Stimulated activated CD4-positive, alpha-beta T cell treated with anti-CD3 and anti-CD28 coated beads, Interleukin-12 subunit alpha, Interleukin-12 subunit beta, amount 100 ng/mL, for 4 hours (primary cell): ENCODE measurements at places on chromosomes 11 and 22.

DNA sequence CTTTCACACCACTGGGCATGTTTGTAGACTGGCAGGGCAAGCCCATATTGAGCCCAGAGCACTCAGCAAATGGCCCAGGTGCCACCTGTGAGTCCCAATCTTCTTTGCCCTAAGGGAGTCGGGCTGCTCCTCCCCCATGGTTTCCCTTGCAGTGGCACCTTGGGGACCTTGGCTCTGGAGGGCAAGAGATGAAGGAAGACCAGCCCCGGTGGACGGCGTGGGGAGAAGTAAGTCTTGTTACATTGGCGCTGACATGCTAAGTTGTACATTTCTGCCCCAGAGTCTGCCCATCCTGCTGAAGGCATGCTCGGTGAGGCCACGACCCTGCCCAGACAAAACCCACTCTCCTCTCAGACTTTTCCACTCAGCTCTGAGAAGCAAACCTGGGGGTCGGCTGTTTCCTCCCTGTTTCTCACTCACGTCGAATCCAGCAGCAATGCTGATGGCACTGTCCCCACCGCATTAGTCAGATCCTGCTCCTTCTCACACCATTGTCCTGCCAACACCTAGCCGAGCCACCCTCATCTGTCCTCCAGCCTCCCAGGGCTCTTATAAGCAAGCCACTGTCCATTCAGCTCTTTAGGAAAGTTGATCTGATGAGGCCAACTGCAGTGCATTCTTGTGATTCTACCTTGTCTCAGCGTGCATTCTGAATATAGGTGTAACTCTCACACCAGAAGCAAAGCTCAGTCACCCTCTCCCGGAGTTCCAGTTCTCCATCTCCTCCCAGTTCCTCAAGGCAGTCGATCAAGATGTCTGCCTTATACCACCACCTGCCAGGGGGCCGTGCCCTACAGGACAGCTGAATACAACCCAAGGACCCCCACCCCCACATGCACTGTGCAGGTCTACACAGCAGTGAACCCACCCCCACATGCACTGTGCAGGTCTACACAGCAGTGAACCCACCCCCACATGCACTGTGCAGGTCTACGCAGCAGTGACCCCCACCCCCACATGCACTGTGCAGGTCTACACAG, 827.1 kb downstream of the TBC1D22A start:
- no peak for DNase-seq

- no peak for DNase-seq
These were observed 1132.4 kb downstream of the BRD1 start for GRCh38 chr22:48695251-48695650.

- no peak for DNase-seq
These were observed 17.5 kb downstream of the MCAM start for GRCh38 chr11:119299416-119299815.

GRCh38 chr11:40435344-40435743, 1024.1 kb downstream of the LRRC4C start:
- no peak for DNase-seq

- no peak for DNase-seq
These were observed 23.8 kb upstream of the ALDH3B2 start for GRCh38 chr11:67698247-67698646.

- DNase-seq, result no peak
These were observed 41.1 kb downstream of the PHF21B start for GRCh38 chr22:44968736-44969135.

- DNase-seq, result no peak
These were observed 17.2 kb upstream of the CTSD start for GRCh38 chr11:1780700-1781592.

DNA sequence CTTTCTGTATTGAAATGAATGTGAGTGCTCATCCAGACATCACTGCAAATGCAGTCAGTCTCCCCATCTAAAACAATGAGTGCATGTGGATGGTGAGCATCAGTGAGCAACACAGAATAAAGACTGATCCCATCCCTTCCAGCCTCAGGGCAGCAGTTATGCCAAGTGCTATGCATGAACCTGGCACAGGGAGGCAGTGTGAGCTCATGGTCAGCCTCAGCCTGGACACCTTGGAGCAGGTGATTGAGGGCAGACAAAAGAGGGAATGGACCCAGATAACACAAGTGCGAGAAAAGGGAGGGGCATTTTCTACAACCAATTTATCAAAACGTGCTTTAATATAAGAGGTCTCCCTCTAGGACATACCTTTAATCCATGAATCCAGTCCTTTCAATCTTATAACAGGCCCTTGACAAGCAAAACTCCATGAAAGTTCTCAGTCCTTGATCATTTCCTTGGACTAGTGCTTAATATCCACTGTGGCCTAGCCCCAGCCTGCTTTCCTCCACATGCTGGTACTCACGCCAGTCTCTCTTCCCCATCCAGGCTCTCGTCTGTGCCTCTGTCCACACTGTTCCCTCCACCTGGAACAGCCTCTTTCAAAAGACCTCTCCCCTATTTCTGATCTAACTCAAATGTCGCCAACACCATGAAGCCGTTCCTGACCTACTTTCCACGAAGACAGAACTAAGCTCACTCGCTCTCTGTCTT, 50.5 kb upstream of the LRRC55 start:
- DNase-seq, result no peak

GRCh38 chr11:102457056-102457677, 4.6 kb upstream of the TMEM123 start:
- DNase-seq, result no peak

DNA sequence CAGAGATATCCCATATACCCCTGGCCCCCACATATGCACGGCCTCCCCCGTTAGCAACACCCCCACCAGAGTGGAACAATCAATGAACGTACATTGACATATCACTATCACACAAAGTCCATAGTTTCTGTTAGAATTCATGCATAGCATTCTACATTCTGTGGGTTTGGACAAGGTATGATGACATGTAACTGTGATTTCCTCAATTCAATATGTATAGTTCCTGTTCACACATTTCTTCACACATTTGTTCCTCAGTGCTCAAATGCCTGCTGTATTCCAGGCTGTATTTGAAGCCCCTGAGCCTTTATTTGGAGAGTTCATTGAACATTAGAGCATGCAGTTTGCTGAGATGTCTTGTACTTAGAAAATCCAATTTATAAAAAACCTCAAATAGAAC, 69.9 kb downstream of the PTPRJ start:
- no peak for DNase-seq

- DNase-seq, result no peak
These were observed 31.4 kb downstream of the CASP12 start for GRCh38 chr11:104866815-104867214.

GRCh38 chr11:71428861-71429435, 19.2 kb downstream of the DHCR7 start:
- no peak for DNase-seq

- no peak for DNase-seq
These were observed 26.4 kb downstream of the AMOTL1 start for GRCh38 chr11:94794287-94795168.

- no peak for DNase-seq
These were observed 61.2 kb downstream of the CECR2 start for GRCh38 chr22:17430412-17430811.

GRCh38 chr11:120573756-120574354, 62.3 kb downstream of the GRIK4 start:
- DNase-seq, result no peak

- no peak for DNase-seq
These were observed 9.7 kb downstream of the TSPAN32 start for GRCh38 chr11:2311353-2312133.

GRCh38 chr11:85236211-85236610, 390.9 kb downstream of the DLG2 start:
- DNase-seq, result no peak

DNA sequence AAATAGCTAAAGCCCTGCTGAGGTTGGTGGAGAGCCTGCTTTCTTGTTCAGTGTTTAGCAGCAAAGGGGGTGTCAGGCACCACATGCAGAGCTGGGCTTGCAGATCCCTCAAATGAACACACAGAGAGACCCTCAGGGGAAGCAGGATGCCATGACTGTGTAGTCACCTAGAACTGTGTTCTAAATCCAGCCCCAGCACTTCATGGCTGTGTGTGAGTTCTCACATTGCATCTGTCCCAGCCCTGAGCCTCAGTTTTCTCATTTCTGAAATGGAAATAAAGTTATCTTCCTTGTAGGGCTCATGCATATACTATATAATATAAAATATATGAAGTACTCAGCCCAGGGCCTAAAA, 47.1 kb downstream of the CWC15 start:
- no peak for DNase-seq

DNA sequence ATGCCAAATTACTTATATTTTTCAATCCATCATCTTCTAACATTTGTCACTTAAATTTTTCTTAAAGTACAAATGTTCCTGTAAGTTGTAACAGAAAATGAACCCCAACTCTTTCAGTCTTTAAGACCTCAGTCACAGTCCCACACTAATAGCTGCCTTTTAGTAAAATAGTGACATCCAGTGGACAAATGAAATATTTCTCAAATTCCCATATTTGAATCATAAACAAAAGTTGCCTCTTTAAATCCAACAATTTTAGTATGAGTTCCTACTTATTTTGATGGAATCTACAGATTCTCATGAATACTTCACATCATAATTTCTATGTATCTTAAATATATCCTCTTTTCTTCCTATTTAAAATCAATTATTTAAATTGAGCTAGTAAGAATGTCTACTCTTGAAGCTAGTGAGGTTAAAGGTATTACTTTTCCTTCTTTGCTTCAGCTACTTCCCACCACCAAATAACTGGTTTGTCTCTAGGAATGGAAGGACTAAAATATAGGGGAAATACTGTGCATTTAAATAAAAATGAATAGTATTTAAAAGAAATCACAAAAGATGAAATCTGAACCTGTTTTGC, 9.2 kb downstream of the LIN7C start:
- DNase-seq, result no peak

GRCh38 chr11:86143087-86144030, 74.5 kb upstream of the PICALM start:
- DNase-seq, result no peak

DNA sequence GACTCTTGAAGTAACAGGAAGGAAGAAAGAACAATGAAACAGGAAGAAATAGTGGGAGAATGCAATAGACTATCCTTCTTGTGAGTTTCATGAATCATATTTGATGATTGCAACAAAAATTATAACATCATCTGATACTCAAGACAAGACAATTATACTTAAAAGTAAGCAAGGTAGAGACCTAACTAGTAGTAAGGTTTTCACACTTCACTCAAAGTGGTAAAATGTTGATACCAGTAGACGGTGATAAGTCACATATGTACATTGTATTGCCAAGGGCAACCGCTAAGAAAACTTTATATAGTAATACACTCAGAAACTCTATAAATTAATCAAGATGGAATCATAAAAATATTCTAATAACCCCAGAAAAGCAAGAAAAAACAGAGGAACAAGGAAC, 107.8 kb downstream of the CYP2R1 start:
- DNase-seq, result no peak

DNA sequence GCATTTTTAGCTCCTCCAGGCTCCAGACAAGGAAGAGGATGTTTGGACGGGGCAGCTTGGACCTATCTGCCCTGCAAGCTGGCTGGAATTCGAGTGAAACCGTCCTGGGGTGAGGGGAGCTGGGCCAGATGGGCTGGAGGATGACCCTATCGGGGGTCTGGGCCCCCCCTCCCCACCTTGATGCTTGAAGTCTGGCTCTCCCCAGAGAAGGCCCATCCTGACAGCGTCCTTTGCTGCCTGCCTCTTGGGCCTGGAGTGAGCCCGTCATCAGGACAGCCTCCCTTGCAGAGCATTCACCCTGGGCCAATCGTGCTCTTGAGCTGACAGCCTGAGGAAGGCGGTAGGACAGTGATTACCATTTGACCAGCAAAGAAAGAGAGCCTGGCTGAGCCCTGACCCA, 5.3 kb upstream of the PDGFB start:
- DNase-seq, result no peak

DNA sequence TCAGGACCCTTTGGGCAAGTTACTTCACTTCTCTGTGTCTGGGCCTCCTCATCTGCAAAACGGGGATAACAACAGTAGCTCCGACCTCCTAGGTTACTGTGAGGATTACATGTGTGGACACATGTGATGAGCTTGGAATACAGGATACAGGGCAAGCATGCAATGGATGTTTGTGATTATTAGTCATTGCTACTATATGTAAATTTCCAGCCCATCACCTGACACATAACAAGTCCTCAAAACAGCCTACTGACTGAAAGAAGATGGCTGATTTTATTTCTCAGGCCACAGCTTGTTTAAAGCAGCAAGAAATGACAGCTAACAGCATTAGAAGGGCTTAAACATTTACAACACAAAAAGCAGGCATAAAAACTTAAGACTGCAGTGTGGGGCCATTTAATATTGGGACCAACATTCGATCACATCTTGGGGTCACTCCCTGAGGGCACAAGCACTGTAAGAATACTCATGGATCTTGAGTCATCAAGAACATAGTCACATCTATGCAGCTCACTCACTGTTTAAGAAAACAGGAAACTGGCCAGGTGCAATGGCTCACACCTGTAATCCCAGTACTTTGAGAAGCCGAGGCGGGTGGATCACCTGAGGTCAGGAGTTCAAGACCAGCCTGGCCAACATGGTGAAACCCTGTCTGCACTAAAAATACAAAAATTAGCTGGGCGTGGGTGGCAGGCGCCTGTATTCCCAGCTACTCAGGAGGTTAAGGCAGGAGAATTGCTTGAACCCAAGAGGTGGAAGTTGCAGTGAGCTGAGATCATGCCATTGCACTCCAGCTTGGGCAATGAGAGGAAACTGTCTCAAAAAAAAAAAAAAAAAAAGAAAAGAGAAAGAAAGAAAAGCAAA, 49.5 kb downstream of the ABTB2 start:
- no peak for DNase-seq
